ENCODE measurements at places on chromosomes 2 and 18. TPM values are rescaled to one million over a fixed set of nuclear protein-coding genes. Genes with fewer than 3 reads are reported as not detected.

GRCh38 chr2:222057347-222058073, 241.3 kb downstream of the PAX3 start:
- no peaks in the 10 kb centered on the region for H3K4me1 ChIP-seq
- no peak overlapping the region for H3K4me3 ChIP-seq
- peak; percentile 3 for DNase-seq
- H3K27me3 ChIP-seq = peaks cover 2% of the 10 kb centered on the region
- no peaks in the 10 kb centered on the region for H3K36me3 ChIP-seq

Gene TNFAIP6
- not detected for total RNA-seq

DNA sequence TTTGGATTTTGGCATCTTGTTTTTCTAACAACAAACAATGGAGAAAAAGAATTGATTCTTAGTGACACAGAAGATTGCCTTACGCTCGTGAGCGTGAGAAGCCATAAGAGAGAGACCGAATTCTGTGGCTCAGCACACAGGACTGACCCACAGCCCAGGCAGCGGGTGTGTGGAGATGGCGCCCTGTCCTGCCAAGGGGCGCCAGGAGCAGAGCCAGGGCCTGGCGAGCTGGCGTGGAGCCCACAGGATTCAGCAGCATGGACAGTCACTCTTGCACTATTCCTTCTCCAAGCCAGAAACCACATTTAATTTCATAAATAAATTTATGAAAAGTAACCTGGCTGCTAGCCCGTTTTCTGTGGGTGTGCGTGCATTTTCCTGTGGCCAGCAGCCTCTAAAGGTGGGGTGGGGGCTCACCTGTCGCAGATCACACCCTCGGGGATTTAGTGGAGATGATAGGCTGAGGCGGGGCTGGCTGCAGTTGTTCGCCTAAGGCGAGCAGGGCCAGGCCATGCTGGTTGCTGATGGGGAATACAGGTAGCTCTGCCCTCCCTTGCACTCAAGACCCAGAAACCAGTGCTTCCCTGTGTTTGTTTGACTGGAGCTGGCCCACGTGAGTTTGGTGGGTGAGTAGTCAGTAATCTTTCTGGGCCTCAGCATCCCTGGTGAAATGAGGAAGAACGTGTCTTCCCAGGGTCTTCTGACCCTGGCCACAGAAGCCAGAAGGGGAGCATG, 46.2 kb downstream of the FAM168B start:
- no peak overlapping the region for H3K4me3 ChIP-seq
- DNase-seq = no peak
- no peaks in the 10 kb centered on the region for H3K27me3 ChIP-seq

Gene KIAA2012
- not detected for total RNA-seq

DNA sequence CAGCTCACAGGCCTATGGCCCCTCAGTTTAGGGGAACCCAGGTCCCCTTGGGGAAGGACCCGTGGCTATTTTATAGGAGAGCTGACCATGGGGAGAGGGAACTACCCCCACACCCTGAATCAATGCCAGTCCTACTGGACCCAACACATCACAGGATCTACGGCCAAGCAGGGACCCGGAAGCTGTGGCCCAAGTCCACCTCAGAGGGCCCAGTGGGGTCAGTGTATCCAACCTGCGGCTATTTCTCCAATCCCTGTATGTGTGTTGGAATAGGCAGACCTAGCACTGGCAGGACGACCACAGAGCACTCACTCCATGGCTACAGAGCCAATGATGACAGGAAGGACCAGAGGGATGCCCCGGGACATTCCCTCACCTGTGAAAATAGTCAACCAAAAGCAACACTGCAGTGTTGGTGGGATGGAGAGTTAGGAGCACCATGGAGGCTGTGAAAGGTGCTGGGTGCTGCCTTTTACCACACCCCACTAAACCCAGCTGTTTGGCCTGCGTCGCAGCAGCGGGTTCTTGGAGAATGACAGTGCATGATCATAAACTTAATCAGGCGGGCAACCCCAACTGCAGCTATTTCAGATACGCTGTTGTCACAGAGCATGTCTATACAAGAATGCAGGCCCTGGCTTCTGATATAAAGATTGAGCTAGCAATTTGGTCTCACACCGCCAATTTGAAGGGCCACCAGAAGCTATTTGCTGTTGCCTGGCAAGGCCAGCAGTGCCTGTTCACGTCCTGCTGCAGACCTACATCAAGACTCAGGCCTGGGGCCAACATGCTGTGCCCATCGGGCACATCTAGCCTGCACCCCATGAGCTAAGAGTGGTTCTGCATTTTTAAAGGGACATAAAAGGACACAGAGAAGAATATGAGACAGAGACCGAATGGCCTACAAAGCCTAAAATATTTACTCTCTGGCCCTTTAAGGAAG, 110.4 kb downstream of the EIPR1 start:
- H3K27ac ChIP-seq = no peak overlapping the region
- peaks cover 4% of the 10 kb centered on the region for H3K36me3 ChIP-seq
- no peaks in the 10 kb centered on the region for H3K4me1 ChIP-seq
- H3K27me3 ChIP-seq = no peaks in the 10 kb centered on the region
- no peak overlapping the region for H3K4me3 ChIP-seq
- no peak for DNase-seq

- DNase-seq = no peak
- no peaks in the 10 kb centered on the region for H3K27me3 ChIP-seq
- no peak overlapping the region for H3K27ac ChIP-seq
- H3K4me3 ChIP-seq = no peak overlapping the region
- no peaks in the 10 kb centered on the region for H3K4me1 ChIP-seq
Observed at GRCh38 chr2:45128580-45128997, 119.3 kb upstream of the SIX2 start.

Gene AAK1
- 225 TPM for total RNA-seq

GRCh38 chr18:28287146-28287545, 110.2 kb upstream of the CDH2 start:
- DNase-seq = no peak
- H3K4me3 ChIP-seq = no peak overlapping the region

- H3K27me3 ChIP-seq = no peaks in the 10 kb centered on the region
- no peak overlapping the region for H3K27ac ChIP-seq
- no peaks in the 10 kb centered on the region for H3K36me3 ChIP-seq
- H3K4me1 ChIP-seq = no peaks in the 10 kb centered on the region
Observed at GRCh38 chr2:31337197-31337596, 77.3 kb downstream of the XDH start.

GRCh38 chr2:213806125-213806726, 522.0 kb downstream of the SPAG16 start:
- no peaks in the 10 kb centered on the region for H3K4me1 ChIP-seq
- no peaks in the 10 kb centered on the region for H3K27me3 ChIP-seq
- H3K36me3 ChIP-seq = no peaks in the 10 kb centered on the region
- no peak for DNase-seq
- H3K27ac ChIP-seq = no peak overlapping the region

Gene TUBA4B
- total RNA-seq = not detected

Gene CRYBA2
- total RNA-seq = not detected

DNA sequence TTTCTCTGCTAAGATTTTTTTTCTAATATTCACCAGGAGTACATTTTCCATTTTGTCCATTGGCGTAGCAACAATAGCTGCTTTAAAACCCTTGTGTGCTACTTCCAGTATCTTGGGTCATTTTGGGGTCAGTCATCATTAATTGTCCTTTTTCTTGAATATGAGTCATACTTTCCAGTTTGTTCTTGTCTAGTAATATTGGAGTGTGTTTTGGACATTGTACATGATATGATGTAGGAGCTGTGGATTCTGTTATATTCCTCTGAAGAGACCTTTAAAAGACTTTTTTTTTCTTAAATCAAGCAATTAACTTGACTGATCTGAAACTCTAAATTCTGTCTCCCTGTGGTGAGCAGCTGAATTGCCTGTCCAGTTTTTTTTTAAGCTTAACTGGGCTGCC, 40.8 kb downstream of the AGPS start:
- DNase-seq = no peak
- no peaks in the 10 kb centered on the region for H3K27me3 ChIP-seq
- H3K27ac ChIP-seq = no peak overlapping the region
- no peaks in the 10 kb centered on the region for H3K4me1 ChIP-seq
- H3K4me3 ChIP-seq = no peak overlapping the region

GRCh38 chr2:6960659-6961058, 43.4 kb downstream of the RNF144A start:
- no peaks in the 10 kb centered on the region for H3K27me3 ChIP-seq
- DNase-seq = no peak
- H3K27ac ChIP-seq = no peak overlapping the region
- H3K4me1 ChIP-seq = no peaks in the 10 kb centered on the region
- H3K4me3 ChIP-seq = no peak overlapping the region

Gene HTR2B
- not detected for total RNA-seq

- H3K36me3 ChIP-seq = no peaks in the 10 kb centered on the region
- H3K27me3 ChIP-seq = no peaks in the 10 kb centered on the region
- no peak overlapping the region for H3K27ac ChIP-seq
- H3K4me1 ChIP-seq = no peaks in the 10 kb centered on the region
Observed at GRCh38 chr2:188497726-188498125, 206.1 kb downstream of the GULP1 start.

DNA sequence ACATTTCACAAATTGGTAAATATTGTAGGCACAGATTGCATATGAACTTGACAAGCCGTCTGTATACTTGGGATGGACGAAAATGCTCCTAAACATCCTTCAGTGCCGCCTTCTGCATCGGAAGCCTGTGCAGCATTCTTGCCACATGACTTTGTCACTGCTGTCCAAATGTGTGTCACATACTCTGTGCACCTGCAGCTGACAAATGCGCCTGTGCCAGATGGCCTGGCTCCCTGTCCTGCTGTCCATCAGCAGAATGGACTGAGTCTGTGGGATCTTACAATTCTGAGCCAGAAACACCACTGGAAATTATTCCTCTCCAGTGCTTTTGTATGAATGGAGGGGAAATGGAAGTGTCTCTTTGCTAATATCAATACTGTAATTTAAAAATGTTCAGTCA, 89.9 kb downstream of the DCDC2C start:
- DNase-seq = no peak
- no peaks in the 10 kb centered on the region for H3K36me3 ChIP-seq
- no peak overlapping the region for H3K4me3 ChIP-seq
- no peaks in the 10 kb centered on the region for H3K27me3 ChIP-seq

DNA sequence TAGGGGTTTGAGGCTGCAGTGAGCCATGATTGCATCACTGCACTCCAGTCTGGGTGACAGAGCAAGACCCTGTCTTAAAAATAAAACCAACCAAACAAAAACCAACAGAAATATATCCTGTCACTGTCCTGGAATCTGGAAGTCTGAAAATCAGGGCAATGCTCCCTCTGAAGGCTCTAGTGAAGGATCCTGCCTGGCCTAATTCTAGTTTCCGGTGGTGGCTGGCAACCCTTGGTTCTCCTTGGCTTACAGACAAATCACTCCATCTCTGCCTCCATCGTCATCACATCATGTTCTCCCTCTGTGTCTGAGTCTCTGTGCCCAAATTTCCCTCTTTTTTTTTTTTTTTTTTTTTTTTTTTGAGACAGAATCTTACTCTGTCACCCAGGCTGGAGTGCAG, 15.9 kb upstream of the VPS4B start:
- H3K4me1 ChIP-seq = no peaks in the 10 kb centered on the region
- DNase-seq = no peak
- H3K36me3 ChIP-seq = no peaks in the 10 kb centered on the region
- no peak overlapping the region for H3K27ac ChIP-seq
- H3K4me3 ChIP-seq = no peak overlapping the region

- H3K4me1 ChIP-seq = no peaks in the 10 kb centered on the region
- H3K27ac ChIP-seq = no peak overlapping the region
- no peak overlapping the region for H3K4me3 ChIP-seq
- H3K27me3 ChIP-seq = no peaks in the 10 kb centered on the region
- no peak for DNase-seq
- H3K36me3 ChIP-seq = no peaks in the 10 kb centered on the region
Observed at GRCh38 chr2:88069117-88069516, 1.5 kb downstream of the SMYD1 start.

DNA sequence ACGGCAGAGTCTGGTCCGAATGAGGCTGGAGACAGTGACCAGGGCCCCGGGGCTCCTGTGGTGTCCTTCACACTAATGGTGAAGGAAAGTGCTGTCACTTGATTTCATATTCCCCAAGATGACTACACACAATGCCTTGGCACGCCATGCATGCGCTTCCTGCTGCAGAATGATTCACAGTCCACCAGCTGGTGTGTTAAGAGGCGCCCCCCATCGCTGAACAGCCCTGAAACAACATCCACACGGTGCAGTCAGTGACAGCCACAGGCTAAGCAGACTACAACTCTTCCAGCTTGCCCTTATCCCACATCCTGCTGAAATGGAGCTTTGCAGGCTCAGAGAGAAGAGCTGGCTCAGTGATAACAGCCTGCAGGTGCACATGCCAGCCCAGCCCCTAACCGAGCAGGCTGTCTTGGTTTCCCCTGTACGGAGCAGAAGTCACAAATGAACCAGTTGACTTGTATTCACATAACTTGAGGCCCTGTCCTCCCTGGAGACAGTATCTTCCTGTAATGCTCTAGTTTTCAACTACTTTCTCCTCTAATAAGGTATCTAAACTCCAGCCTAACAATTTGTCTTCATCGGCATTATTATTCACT, 24.3 kb upstream of the CDH20 start:
- H3K27me3 ChIP-seq = no peaks in the 10 kb centered on the region
- H3K27ac ChIP-seq = no peak overlapping the region
- H3K4me1 ChIP-seq = no peaks in the 10 kb centered on the region
- DNase-seq = no peak
- H3K4me3 ChIP-seq = no peak overlapping the region

DNA sequence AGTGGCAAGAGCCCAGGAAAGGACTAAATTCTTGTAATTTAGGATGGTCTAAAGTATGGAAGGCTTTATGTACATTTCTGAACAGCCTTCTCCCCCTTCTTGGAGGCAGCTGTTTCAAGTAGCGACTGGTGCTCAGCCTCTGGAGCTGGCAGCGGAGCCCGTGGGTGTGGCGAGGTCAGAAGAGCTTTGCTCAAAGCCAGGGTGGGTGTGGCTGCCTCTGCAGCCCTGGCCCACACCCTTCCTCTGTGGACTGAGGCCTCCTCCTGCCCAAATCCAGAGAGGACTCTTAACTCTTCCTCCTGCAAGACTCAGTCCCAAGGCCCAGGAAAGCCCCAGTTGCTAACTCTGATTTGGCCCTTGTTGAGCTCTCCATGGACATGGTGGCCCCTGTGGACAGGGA, 202.1 kb upstream of the REV1 start:
- no peak overlapping the region for H3K27ac ChIP-seq
- no peak for DNase-seq
- no peaks in the 10 kb centered on the region for H3K4me1 ChIP-seq
